ENCODE measurements at places on chromosomes 2 and 18. TPM values are rescaled to one million over a fixed set of nuclear protein-coding genes. Genes with fewer than 3 reads are reported as not detected.

The CCDC141 gene
- total RNA-seq: 0.17 TPM

The GIGYF2 gene
- 64.7 TPM for total RNA-seq

The C2orf78 gene
- total RNA-seq: not detected

DNA sequence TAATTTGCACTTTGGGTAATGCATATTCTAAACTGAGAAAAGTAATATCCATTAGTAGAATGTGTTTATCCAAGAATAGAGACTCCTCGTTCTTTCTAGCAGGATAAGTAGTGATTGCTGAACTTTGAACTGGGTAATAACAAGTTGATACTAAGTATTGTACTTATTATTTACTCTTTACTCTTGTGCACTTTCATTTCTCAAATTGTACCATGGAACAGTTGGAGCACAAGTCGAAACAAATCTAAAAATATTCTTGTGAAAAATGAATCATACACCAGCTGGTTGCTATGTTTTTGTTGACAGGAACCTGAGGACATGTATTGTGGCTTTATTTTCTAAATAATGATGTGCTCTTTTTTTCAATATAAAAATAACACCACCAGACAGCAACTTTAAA is 111.9 kb downstream of the RGPD3 start:
- H3K4me3 ChIP-seq: no peak overlapping the region
- no peaks in the 10 kb centered on the region for H3K4me1 ChIP-seq
- no peak overlapping the region for H3K27ac ChIP-seq

GRCh38 chr2:128536925-128537620 is 218.4 kb upstream of the HS6ST1 start:
- H3K27me3 ChIP-seq: no peaks in the 10 kb centered on the region
- no peaks in the 10 kb centered on the region for H3K36me3 ChIP-seq
- DNase-seq: peak; percentile 98
- no peak overlapping the region for H3K4me3 ChIP-seq
- peak overlapping the region; percentile 83 for H3K27ac ChIP-seq
- H3K4me1 ChIP-seq: peaks cover 11% of the 10 kb centered on the region

DNA sequence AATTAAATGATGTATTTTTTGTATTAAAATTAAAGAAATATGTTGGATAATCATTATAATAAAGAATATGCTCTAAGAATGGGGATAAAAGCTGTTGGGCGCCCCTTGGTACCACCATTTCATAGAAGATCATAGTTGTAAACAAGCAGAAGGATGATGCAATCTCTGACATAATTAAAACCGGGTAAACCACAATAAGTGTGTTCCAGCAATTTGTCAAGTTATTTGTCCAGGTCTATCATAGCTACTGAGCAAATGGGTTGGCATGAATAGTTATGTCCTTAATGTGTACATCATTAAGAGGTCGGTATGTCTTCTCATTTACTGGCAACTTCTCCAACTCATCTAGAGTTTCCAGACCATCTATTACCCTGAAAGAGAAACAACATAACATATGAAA is 6.7 kb upstream of the CLK1 start:
- H3K27me3 ChIP-seq: no peaks in the 10 kb centered on the region
- no peak overlapping the region for H3K27ac ChIP-seq
- no peak for DNase-seq

DNA sequence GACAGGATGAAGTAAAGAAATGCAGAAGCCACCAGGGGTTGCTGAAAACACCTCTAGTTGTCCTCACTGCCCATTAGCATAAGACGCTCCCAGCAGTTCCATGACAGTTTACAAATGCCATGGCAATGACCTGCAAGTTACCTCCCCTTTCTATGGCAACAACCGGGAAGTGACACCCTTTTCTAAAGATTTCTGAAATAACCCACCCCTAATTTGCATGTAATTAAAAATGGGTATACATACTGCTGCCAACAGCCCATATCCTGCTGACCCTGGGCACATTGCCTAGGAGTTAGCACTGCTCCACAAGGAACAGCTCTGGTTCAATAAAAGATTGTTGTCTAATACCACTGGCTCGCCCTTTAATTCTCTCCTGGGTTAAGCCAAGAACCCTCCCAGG is 178.3 kb upstream of the LRATD1 start:
- H3K27ac ChIP-seq: no peak overlapping the region
- no peaks in the 10 kb centered on the region for H3K27me3 ChIP-seq
- no peak overlapping the region for H3K4me3 ChIP-seq
- DNase-seq: no peak

- no peak overlapping the region for H3K27ac ChIP-seq
- H3K36me3 ChIP-seq: no peaks in the 10 kb centered on the region
- no peaks in the 10 kb centered on the region for H3K4me1 ChIP-seq
- DNase-seq: no peak
- H3K4me3 ChIP-seq: no peak overlapping the region
- H3K27me3 ChIP-seq: no peaks in the 10 kb centered on the region
Observed at GRCh38 chr2:67627456-67628207, 230.5 kb downstream of the ETAA1 start.

DNA sequence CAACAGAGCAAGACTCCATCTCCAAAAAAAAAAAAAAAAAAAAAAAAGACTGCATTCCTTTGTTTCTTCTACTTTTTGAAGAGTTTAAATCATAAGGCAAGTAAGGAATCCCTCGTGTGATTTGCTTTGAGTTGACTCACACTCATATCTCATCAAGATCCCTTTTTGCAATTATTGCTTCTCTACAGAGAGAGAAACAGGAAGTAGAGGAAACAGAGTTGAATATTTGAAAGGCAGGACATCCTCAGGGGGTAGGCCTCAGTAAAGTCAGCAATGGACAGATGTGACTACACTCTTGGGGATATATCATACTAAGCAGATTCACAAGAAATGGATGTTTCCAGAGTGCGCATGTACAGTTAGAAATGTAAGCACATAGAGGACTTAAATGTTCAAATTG is 11.2 kb upstream of the EFR3B start:
- no peaks in the 10 kb centered on the region for H3K36me3 ChIP-seq
- no peaks in the 10 kb centered on the region for H3K27me3 ChIP-seq
- H3K27ac ChIP-seq: no peak overlapping the region
- no peak overlapping the region for H3K4me3 ChIP-seq
- DNase-seq: no peak

GRCh38 chr2:5242751-5243150 is 449.4 kb upstream of the SOX11 start:
- H3K27me3 ChIP-seq: no peaks in the 10 kb centered on the region
- no peak overlapping the region for H3K4me3 ChIP-seq
- H3K4me1 ChIP-seq: no peaks in the 10 kb centered on the region
- DNase-seq: no peak

DNA sequence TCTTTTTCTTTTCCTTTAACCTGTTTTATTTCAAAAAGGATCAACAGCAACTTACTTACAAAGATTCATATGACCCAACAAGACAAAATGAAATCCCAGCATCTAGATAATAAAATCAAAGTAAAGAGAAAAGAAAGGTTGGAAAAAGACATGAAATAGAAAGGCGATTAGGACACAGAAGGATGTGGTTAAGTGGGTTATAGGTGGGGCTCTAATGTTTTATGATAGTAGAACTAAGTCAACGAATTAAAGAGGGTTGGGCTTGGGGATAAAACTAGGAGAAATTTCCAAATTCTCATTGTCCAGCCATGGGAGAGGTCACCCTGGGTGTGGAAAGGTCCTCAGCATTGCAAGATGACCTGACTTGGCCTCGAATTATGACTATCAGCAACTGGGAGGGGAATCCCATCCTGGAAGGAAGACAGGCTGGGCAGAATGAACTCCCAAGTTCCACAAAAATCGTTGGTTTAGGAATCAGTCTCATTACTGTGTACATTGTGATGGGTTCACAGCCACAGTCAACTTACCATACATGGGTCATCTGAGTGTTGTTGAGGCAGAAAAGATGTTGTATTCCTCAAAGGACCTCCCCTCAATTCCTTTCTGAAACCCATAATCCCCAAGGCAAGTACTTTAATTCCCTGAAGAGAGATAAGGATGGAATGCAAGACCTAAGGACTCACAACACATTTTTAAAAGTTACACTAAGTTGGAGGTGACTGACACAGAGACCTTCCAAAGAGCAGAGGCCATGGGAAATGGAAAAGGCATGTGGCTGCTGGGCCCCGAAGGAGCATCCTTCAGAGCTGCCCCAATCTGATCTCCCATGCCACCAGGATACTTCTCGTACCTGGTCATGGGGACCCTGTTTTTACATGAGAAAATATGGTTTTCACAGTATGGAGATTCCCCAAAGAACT is 167.6 kb downstream of the UXS1 start:
- no peak overlapping the region for H3K27ac ChIP-seq
- H3K36me3 ChIP-seq: no peaks in the 10 kb centered on the region
- H3K4me3 ChIP-seq: no peak overlapping the region
- DNase-seq: no peak

DNA sequence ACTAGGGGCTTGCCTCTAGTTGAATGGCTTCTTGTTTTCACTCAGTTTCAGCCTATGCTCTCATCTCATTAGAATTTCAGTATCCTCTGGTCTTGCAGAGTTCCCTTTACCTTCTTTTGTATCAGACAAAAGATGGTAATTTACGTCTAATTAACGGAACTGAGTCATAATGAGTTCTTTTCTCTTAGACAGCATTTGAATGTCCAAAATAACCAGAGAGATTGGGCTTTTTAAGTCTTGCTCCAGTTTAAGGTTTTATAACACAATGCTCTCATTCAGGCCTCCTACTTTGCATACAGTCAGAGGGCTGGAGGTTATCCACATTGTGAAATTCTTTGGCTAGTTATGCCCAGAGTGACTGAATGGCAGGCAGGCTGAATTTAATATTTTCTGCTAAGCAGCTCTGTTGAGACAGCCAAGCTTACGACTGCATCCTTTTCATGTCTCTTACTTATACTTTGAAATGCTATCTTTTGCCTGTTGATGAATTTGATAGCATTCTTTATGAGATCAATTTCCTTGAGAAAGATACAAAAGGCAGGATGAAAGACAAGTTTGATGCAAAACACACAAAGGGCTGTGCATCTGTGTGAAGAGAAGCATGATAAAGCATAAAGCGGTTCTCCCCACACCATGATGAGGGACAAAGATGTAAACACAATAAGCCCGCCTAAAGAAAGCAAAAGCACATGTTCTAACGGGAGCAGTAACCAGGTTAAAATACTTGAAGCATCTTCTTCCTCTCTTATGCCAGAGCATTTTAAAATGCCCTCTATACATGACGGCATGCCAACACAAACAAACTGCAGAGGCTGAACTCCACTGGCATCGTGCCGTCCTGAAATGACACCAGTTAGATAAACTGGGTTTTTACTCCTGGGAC is 90.0 kb downstream of the CDH2 start:
- no peaks in the 10 kb centered on the region for H3K36me3 ChIP-seq
- peak overlapping the region; percentile 15 for H3K4me3 ChIP-seq
- DNase-seq: peak; percentile 87
- no peaks in the 10 kb centered on the region for H3K4me1 ChIP-seq
- no peak overlapping the region for H3K27ac ChIP-seq

DNA sequence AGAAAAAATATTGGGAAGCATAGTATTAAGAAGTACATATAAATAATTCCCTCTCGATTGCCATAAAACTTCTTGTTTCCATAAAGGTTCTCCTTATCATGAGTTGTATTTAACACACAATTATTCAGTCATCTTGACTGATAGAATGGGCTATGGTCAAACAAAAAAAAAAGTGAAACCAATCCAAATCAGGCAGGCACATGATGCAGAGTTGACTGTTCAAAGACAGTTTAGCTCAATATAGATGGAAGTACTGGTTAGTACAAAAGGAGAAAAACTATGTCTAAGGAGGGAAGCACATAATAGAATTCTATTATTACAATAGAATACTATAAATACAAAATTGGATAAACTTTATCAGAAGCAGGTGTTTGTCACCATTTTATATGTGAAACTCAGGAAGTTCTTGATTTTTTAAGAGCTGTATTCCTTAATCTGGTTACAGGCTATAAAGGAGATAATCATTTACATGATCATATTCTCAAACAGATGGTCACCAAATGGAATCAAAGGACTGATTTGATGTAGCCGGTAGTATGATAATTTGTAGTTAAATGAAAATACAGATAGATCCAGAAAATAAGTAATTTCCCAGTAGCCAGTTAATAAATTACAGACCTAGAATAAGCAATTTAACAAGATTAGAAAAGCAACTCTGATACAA is 18.2 kb upstream of the CALCRL start:
- H3K4me3 ChIP-seq: no peak overlapping the region
- no peak for DNase-seq

DNA sequence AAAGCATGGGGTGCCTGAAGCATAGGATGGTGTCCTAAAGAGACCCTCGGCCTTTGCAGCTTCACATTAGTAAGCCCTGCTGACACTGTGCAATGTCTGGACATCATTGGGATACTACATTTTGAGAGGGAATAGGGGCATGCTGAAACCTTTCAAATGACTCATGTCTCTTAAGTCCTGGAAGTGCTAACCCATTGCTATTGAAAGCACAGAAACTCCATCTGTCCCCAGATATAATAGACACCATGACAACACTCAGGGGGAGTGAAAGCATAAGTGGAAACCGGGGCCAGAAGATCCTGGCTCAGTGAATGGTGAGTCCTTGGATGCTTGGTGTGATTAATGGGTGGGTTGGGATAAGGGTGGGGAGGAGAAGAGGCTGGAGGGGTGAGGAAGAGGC is 595.5 kb upstream of the ID2 start:
- peaks cover 19% of the 10 kb centered on the region for H3K4me1 ChIP-seq
- no peak overlapping the region for H3K4me3 ChIP-seq
- no peaks in the 10 kb centered on the region for H3K36me3 ChIP-seq
- peak; percentile 59 for DNase-seq

DNA sequence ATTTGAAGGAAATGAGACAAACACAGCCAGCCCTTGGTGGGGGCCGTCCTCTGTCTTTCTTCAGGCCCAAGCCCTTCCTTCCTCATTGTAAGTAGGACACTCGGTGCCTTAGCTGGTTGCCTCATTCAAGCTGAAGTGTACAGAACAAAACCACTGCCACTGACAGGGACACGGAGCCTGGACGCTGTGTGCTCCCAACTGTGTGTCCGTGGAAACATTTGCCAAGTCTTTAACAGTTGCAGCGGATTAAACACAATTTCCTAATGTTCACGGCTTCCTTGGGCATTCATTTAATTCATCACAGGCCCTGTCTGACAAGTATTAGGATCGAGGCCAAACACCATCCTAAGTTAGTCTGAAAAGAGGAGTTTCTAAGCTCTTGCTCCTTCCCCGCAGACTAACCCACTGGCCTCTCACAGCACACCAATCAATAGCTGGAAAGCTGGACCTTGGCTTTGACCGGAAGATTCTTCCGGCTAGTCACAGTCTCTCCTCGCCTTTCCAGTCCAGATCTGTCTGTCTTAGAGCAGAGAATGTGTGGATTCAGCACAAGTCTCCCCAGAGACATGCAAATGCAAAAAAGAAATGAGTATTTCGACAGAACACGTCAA is 68.7 kb upstream of the ACSL3 start:
- H3K27ac ChIP-seq: no peak overlapping the region
- no peaks in the 10 kb centered on the region for H3K27me3 ChIP-seq
- peaks cover 7% of the 10 kb centered on the region for H3K4me1 ChIP-seq
- no peak overlapping the region for H3K4me3 ChIP-seq
- no peaks in the 10 kb centered on the region for H3K36me3 ChIP-seq
- DNase-seq: peak; percentile 50
